Activated CD8-positive, alpha-beta T cell treated with anti-CD3 and anti-CD28 coated beads, Interleukin-2, amount 10 ng/mL, durations not matched to agents 7 days and 5 days (primary cell): ENCODE measurements at places on chromosomes 3 and 15.

DNA sequence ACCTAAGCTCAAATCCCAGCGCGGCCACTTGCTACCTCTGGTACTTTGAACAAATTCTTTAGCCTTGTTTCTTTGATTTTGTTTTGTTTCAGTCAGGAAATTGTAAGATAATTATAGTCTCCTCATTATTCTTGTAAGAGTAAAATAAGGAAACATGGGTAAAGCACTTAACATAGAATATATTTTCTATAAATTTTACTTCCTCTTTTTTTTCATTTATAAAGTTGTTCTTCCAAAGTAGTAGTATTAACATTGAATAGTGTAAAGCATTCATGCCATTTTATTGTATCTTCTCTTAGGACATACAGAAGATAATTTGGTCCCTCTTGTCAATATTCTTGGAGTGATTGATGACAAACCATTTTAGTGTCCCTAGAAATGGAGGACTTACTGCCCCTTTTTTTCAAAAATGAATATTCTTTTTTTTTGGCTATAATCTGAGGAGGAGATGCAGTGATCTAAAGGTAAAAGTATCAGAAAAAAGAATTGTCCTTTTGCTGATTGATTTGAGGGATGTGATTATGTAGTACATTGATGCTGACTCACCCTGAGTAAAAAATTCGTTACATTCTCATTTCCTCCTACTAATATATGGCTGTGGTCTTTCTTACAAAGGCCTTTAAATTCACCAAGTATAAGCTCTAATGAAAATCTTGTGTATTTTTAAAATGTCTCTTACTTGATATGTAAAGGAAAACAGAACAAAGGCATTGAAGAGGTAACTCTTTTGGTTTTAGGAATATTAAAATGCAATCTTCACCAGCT lies 51.0 kb downstream of the ALCAM start:
- no peak for DNase-seq

DNA sequence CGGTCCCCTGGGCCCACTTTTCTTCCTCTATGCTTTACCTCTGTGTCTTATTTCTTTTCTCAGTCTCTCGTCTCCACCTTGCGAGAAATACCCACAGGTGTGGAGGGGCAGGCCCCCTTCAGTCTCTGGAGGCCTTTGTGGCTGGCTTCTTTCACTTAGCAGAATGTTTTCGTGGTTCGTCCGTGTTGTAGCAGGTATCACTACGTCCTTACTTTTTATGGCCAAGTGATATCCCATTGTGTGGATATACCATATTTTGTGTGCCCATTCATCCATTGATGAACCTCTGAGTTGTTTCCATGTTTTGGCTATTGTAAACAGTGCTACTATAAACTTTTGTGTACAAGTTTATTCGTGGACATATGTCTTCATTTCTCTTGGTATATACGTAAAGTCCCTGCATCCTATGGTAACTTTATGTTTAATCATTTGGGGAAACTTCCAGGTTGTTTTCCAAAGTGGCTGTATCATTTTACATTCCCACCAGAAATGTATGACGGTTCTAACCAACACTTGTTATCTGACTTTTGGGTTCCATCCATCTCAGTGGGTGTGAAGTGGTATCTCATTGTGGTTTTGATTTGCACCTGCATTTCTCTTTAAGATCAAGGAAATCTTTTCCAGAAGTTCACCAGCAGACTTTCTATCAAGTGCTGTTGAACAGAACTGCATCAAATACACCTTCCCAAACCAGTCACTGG lies 5.6 kb downstream of the PIGZ start:
- no peak for DNase-seq

DNA sequence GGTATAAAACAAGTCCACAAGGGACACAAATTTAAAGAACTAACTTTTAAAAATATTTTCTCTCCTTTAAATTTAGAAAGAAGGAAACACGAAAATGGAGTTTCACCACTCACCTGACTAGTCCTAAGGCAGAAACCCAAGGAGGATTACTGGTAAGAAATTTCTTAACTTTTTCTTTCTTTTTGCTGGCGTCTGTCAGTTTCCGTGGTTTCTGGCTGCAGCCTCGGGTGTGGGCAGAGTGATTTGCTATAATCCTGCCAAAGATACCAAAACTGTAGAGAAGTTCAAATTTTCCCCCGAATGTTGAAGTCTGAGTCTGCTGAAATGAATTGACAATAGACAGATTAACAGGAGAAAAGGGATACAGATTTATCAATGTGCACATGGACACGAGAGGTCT lies 843.6 kb upstream of the ALCAM start:
- DNase-seq, result no peak

DNA sequence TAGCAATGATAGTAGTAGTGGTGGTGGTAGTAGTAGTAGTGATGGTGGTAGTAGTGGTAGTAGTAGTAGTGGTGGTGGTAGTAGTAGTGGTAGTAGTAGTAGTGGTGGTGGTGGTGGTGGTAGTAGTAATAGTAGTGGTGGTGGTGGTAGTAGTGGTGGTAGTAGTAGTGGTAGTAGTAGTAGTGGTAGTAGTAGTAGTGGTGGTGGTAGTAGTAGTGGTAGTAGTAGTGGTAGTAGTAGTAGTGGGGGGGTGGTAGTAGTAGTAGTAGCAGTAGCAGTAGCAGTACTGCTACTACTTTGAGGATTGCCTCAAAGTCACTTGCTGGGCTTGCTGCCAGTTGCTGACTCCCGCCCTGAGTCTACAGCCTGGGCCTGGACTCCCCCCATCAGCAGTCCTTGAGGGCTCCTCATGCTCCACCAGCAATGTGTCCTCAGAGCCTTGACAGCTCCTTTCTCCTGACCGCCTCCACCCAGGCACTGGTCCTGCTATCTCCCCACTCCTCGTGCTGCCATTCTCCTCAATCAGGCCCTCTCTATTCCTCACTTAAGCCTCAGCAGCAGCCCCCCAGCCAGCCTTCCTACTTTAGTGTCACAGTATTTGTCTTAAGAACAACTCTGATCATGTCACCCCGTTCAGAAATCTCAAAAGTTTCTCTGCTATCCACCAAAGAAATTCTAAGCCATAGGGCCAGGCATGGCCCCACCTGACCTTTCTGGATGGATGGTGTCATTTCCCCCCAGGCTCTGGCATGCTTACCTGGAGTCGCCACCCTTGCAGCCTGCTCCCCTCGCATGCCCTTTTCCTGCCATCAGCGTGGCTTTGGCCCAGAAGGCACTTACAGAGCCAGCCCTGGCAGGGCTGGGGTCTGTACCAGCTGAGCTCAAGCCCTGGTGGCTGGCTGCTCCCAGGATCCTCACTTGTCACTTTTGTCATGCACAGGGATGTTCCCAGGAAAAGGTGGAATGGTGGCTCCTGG lies 45.6 kb downstream of the DLEC1 start:
- DNase-seq, result peak; percentile 58

DNA sequence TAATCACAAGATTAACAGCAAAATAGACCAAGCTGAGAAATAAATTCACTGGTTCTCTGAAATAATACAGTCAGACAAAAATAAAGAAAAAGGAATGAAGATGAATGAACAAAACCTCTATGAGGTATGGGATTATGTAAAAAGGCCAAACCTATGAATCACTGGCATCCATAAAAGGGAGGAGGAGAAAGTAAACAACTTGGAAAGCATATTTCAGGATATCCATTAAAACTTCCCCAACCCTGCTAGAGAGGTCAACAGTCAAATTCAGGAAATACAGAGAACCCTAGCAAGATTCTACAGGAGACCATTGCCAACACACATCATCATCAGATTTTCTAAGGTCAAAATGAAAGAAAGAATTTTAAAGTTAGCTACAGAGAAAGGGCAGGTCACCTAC lies 649.7 kb upstream of the CBLB start:
- DNase-seq, result no peak

GRCh38 chr3:52185837-52186236 lies 12.1 kb upstream of the ALAS1 start:
- no peak for DNase-seq

- DNase-seq, result no peak
Observed at GRCh38 chr15:66707310-66708082, 5.5 kb downstream of the SMAD6 start.

DNA sequence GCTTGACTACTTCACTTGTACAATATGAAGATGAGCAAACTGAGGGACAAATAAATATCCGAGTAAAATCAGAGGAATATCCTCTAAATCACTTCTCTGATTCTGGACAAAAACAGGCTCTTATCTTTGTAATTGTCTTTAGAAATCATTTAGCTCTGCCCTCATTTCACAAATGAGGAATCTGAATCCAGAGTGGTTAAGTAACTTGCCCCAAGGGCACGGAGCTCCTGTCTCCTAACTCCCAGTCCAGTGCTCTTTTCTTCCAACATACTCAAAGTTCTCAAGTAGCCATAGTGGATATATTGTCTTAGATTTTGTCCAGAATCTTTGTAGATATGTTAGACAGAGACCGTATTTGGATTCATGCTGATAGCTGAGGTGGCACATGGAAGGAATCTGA lies 156.0 kb downstream of the TP63 start:
- DNase-seq, result no peak

GRCh38 chr3:13717222-13717895 lies 162.5 kb downstream of the WNT7A start:
- DNase-seq, result no peak

DNA sequence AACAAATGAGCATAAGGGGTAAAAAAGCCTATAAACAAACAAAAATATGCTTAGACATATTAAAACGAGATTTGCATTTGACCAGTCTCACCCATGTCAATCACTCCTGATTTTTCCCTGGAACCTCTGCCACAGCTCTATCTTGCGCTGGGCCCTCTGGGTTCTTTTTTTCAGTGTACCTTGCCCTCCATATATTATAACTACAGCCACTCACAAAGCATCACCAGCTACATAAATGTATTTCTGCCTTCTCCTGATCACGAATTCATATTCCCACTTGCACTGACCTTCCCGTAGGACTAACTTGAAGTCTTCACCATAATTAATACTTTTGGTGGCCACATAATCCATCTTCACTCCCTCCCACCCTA lies 395.6 kb upstream of the ROBO2 start:
- no peak for DNase-seq

- DNase-seq, result no peak
Observed at GRCh38 chr15:62071711-62072308, 5.0 kb downstream of the C2CD4A start.
